ENCODE measurements at places on chromosomes 16 and 17. TPM values are rescaled to one million over a fixed set of nuclear protein-coding genes. Genes with fewer than 3 reads are reported as not detected.

The TBC1D3E gene
- total RNA-seq = 0.24 TPM

The SDK2 gene
- total RNA-seq = 0.35 TPM

The DLX4 gene
- total RNA-seq = 0.58 TPM

The CTRB2 gene
- total RNA-seq = not detected

The ACD gene
- 79.1 TPM for total RNA-seq

The GNG13 gene
- total RNA-seq = not detected

The PPY gene
- total RNA-seq = not detected

The SMIM36 gene
- not detected for total RNA-seq

The ZNF423 gene
- total RNA-seq = not detected

The KRTAP4-4 gene
- total RNA-seq = not detected

The CNGB1 gene
- total RNA-seq = not detected

The SCRN2 gene
- 17.3 TPM for total RNA-seq

The RBFOX1 gene
- not detected for total RNA-seq

The NXPH3 gene
- total RNA-seq = 0.44 TPM

The KRTAP1-1 gene
- not detected for total RNA-seq

The CACNG4 gene
- total RNA-seq = not detected

The USH1G gene
- total RNA-seq = not detected

The INCA1 gene
- total RNA-seq = 0.37 TPM

The AGRP gene
- not detected for total RNA-seq

The SLC22A31 gene
- not detected for total RNA-seq

The HAS3 gene
- total RNA-seq = 0.55 TPM

The MMP2 gene
- total RNA-seq = not detected

The ACSM2A gene
- not detected for total RNA-seq

The KRT24 gene
- total RNA-seq = not detected

The CTRL gene
- total RNA-seq = 4.1 TPM

The KRTAP1-3 gene
- total RNA-seq = not detected

The CCL7 gene
- not detected for total RNA-seq

The TTC19 gene
- 30.6 TPM for total RNA-seq

The RNF222 gene
- not detected for total RNA-seq

The WNT9B gene
- total RNA-seq = not detected

The SLC16A11 gene
- total RNA-seq = 1.8 TPM

The UNC119 gene
- 29.1 TPM for total RNA-seq

The CIBAR2 gene
- total RNA-seq = not detected

The DPEP2 gene
- 6.2 TPM for total RNA-seq

The CDIPT gene
- 63.9 TPM for total RNA-seq

The DNAAF1 gene
- total RNA-seq = not detected

The TLCD1 gene
- total RNA-seq = 38.9 TPM

The RNF43 gene
- 0.47 TPM for total RNA-seq

The OR4D1 gene
- 0.29 TPM for total RNA-seq

The SMIM22 gene
- total RNA-seq = not detected

The HP gene
- total RNA-seq = not detected

The MLX gene
- total RNA-seq = 62.3 TPM

The CLEC18A gene
- 0.13 TPM for total RNA-seq

The GRB7 gene
- not detected for total RNA-seq

The TMC6 gene
- 150 TPM for total RNA-seq

The MYO18A gene
- 34.0 TPM for total RNA-seq

The RMI2 gene
- 38.3 TPM for total RNA-seq

The ITGAD gene
- total RNA-seq = not detected

The KRTAP2-3 gene
- not detected for total RNA-seq

Data from CD8-positive, alpha-beta memory T cell (primary cell).